ENCODE measurements at places on chromosomes 12 and 14.

DNA sequence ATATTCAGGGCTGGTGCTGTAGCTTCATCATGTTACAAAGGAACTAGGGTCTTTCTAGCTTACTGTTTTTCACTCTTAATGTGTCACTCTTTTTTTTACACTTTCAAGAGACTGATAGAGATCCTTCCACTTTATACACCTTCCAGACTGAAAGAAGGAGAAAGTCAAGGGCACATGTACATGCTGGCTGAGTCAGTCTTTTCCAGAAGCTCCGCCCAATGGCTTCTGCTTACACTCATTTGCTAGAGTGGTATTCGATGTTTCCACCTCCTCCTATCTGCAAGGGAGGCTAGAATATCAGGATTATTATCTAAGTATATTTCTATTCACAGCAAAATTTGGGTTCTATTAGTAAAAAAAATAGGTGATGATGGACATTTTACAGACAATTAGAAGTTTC, 325.8 kb upstream of the OR4E1 start:
- DNase-seq = no peak

DNA sequence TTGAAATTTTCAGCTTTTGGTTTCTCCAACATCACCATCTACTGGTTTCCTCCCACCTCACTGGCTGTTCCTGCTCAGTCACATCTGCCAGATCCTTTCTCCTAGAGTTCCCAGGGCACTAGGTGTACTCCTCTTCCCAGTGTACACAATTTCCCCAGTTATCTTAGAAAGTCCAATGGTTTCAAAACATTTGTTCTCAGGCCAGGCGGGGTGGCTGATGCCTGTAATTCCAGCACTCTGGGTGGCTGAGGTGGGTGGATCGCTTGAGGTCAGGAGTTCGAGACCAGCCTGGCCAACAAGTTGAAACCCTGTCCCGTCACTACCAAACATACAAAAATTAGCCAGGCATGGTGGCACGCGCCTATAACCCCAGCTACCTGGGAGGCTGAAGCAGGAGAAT, 60.7 kb downstream of the SPPL3 start:
- DNase-seq = no peak

DNA sequence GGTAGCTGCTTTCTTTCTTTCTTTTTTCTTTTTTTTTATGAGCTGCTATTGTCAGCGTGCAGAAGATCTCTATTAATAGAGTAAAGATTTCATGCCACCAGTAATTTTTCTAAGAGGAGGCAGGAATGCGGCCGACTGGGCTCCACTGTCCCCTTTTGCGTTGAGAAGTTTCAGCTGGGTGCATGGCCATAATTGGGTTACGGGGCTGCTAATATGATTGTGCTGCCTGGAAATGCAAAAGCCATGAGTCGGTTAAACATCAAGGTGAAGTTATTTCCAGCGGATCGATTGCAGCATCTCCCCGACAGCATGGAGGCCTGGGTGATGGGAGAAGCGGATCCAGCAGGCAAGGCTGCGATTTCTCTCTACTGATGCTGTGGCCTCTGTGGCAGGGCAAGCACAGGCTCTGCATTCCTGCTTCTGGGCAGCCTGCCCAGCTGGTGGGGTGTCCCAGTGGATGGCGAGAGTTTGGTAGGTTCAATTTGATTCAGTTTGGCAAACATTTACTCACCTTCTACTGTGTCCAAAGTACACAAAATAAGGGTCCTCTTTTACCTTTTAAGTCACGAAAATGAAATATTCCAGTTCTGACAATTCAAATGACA, 54.4 kb upstream of the PRMT8 start:
- no peak for DNase-seq

DNA sequence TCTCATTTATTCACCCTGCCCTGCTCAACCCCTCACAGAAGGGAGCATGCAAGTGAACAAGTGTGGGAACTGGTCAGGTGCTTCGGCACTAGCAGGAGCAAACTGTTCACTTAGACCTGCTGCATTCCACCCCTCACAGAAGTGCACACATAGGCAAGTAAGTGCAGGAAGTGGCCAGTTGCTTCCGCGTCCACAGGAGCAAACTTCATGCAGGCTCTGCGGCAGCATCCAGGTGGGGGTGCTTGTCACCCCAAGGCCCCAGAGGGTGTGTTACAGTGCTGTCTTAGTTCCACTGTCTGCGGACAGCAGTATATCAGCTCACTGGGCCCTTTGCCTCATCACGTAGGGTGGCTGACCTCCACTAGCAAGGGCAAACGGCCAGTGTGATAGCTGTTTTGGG, 167.3 kb upstream of the AVPR1A start:
- no peak for DNase-seq

DNA sequence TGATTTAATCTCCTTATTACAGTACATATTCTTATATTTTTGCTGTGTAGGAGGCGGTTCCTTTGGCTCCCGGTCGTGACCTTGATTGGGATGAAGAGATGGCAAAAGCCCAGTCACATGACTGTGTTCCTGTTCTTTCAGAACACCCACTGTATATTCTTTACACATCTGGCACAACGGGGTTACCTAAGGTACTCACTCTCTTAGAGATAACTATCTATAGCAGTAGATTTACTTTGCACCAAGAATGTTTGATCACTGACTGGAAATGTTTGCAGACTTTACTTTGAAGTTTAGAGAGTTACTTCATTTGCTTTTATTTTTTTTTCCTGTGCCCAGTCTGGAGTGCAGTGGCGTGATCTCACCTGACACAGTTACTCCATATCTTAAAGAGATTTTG, 65.2 kb downstream of the ACSS3 start:
- DNase-seq = no peak

- no peak for DNase-seq
Observed at GRCh38 chr14:59306775-59307174, 118.3 kb downstream of the DAAM1 start.

- DNase-seq = no peak
Observed at GRCh38 chr12:52207895-52208294, 16.1 kb upstream of the KRT80 start.

DNA sequence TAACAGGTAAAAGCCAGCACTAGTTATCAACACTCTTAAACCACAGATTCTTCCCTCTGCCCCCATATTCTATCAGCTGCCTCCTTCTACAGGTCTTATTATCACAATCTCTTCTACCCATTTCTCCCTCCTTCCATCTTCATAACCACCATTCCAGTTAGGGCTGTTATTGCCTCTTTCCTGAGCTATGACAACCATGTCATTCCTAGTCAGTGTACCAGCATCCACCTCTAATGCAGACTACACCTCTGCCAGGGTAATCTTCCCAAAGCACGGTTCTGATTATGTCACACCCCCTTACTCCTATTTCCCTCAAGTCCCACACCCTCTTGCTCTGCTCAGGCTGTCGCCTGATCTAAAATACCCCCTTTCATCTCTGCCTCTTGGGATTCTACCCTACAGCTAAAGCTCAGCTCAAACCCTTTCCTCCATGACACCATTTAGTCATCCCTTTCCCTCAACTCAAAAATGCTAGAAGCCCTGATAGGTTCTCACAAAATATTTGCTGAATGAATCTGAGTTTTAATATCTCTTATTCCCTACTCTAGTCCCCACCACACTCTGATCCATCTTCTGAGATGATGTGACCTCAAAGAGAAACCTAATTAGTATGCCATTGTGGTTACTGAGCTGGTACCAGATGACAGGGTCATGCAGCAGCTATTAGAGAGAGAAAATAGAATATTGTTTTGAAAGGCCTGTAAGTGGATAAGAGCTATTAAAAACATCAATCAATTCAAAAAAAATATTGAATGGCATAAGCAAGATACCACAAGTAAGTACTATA, 11.7 kb downstream of the RACGAP1 start:
- no peak for DNase-seq

- DNase-seq = no peak
Observed at GRCh38 chr14:37263656-37264236, 66.0 kb downstream of the MIPOL1 start.

DNA sequence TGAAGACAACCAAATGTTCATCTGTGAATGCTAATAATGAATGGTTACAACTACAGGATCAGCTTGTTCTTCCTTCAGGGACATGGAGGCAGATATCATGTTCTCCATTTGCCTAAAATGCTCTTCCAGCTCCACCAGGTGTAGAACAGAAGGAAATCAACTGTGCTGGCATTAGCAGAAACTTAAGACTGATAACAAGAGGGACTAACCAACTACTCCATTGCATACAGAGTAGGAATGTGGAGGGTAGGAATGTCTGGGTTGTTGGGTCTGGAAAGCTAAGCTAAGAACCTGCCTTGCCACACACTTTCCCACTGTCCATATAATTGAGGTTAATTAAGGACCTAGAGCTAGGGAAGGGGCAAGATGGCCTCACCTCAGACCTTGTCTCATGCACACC, 11.4 kb upstream of the KRT2 start:
- DNase-seq = no peak

GRCh38 chr12:73274976-73275375, 1002.8 kb downstream of the TRHDE start:
- DNase-seq = no peak

DNA sequence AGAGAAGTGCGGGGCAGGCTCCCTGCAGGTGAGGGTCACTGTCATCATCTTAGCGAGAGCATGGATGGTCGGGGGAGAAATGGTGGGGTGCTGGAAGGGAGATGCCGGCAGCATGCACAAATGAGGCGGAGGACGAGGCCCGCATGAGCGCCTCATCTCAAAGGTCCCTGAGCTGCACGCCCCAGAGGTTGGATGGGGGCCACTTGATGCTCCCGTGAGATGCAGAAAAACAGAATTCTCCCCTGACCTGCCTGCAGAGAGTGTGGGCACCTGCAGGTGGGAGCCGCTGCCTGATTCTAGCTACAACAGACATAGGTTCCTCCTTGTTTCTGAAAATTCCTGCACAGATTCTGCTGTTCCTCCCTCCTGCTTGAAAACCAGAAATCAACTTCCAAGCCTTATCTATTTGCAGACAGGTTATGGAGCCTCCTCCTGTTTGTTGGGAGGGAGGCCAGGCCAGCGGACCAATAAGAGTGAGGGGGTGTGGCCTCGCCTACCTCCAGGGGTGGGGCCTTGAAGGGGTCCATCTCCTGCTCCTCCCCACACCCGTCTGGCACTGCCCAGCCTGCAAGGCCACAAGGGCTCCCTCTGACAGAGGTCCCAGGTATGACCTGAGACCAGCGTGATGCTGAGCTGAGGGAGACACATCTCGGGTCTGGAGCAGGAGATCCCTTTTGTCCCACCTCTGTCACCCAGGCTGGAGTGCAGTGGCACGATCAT, 67.2 kb downstream of the KDM2B start:
- DNase-seq = no peak

Data from stimulated activated CD4-positive, alpha-beta T cell treated with anti-CD3 and anti-CD28 coated beads, Interleukin-12 subunit alpha, Interleukin-12 subunit beta, amount 100 ng/mL, for 24 hours (primary cell).